Kidney epithelial cell (primary cell): ENCODE measurements at places on chromosomes 5 and 9.

GRCh38 chr9:95766906-95767305 is 108.6 kb upstream of the ERCC6L2 start:
- no peak for DNase-seq

DNA sequence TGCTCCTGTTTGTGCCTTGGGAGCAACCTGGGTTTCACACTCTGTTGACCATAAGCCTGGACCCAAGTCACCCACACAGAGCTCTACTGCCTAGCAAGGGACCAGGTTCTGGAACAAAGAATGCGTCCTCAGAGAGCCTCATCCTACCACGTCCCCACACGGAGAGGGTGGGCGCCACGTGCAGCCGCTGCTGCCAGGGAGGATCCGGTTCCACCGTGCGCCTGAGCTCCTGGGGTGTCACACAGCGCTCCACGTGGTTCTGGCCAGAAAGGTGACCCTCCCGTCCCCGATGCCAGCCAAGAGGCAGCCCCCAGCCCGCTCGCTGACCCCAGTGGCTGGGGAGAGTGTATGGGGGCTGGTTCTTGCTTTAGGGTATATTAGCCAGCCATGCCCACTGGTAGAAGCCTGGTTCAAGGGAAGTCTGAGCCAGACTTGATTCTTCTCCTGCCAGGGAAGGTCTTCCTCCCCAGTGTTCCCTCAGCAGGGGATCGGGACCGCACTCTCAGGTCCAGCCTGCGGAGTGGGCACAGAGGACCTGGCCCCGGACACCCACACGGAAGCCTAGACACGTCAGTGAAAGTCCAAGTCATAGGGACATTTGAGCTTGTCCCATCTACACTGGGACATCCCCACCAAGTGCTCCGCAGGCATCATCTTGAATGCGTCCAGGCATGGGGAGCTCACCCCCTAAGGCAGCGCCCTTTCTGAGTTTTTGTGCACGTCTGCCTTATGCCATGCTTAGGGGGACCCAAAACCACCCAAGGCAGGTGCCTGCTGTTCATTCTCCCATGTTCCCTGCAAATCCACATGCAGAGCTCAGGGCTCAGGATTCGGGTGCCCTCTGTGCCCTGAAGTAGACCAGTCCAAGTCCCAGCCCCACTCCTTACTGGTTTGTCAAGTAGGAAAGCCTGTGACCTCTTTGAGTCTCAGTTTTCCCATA is 2.4 kb downstream of the FCN1 start:
- no peak for DNase-seq

DNA sequence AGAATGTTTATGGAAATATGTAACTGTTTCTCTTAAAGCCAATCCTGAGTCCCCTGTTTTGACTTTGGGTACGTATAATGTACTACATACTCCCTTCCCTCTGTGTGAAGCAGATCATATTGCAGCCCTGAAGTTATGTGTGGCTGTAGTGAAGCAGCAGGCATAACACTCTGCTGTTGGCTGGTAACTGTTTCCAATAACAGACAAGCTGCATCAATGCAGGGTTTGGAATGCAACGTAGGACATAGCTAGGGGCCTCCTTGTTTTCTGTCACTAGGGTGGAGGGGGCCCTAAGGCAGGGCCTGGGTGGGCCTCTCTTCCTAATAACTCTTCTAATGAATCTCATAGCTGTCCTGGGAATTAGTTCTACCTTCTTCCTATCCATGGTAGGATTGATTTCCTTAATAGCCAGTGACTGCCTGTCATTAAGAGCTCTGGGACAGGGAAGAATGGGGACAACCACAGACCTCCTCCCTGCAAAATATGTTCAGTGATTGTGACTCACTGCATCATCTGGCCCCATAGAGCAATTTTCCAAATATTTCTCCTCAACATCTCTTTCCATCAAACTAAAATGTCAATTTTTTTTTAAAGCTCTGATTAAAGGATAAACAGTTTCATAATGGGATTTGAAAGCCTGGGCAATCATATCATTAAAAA is 129.6 kb upstream of the HMHB1 start:
- DNase-seq = no peak

- peak; percentile 76 for DNase-seq
Measured at GRCh38 chr5:96509721-96510350, 76.8 kb upstream of the PCSK1 start.

DNA sequence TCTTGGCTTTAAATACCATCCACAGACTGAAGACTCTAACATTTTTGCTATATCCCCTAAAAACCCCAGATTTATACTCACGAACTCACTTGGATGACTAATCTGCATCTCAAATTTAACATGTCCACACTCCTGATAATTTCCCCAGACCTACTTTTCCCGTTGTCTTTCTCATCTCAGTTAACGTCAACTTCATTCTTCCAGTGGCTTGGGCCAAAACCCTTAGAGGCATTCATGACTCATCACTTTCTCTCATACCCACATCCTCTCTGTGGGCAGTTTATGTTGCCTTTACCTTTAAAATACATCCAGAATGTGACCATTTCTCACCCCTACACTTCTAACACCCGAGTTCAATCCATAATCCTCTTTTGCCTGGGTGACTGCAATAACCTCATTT is 96.7 kb downstream of the EDIL3 start:
- DNase-seq = peak; percentile 66

- no peak for DNase-seq
Measured at GRCh38 chr5:73419117-73419464, 29.5 kb downstream of the FOXD1 start.

DNA sequence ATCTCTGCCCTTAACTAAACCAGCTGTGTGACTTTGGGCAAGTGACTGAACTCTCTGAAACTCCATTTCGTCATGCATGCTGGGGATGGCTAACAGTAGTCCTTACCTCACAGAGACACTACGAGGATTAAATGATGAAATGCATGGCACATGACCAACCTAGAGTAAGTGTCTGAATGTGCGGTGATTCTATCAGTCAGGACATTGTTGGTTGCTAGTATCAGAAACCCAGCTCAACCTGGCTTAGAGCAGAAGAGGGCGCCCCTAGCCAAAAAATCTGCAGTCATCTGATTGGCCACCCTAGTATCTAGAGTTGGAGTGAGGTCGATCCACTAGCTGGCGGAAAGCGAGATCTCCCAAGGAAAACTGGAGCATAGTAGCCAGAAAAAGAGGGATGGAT is 25.2 kb downstream of the NEURL1B start:
- DNase-seq = no peak

DNA sequence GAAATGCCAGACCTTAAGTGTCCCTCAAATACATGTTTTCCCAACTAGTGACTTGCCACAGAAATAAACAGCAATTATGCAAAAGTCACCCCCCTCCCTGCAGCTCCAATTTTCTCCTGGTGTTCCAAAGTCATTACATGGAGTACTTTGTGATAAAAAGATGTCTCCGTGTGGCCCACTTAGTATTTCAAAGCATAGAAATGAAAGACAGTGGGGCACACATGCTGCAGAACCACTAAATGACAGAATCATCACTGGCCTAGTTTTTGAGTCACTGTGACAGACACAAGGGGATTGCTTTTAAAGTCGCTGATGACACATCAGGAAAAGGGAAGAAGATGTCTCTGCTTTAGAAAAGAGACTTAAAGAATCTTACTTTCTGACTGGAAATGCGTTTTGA is 323.4 kb downstream of the PSAT1 start:
- DNase-seq = no peak

DNA sequence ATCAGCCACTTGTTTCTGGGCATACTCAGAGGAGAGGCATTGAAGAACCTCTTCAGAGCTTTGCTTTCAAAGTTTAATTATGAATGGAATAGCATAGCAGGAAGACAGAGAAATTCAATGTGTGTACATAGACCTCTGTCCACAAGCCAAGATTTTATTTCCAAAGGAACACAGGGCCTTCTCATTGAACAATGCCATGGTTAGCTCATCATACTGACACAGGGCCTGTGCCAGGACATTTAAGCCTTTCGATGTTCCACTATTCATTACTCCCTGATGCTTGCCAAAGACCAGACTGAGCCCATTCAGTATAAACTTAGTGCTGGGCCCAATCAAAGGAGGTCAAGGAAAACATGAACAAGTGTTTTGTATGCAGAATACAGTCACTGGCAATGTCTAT is 280.8 kb downstream of the FBXL17 start:
- DNase-seq = no peak

DNA sequence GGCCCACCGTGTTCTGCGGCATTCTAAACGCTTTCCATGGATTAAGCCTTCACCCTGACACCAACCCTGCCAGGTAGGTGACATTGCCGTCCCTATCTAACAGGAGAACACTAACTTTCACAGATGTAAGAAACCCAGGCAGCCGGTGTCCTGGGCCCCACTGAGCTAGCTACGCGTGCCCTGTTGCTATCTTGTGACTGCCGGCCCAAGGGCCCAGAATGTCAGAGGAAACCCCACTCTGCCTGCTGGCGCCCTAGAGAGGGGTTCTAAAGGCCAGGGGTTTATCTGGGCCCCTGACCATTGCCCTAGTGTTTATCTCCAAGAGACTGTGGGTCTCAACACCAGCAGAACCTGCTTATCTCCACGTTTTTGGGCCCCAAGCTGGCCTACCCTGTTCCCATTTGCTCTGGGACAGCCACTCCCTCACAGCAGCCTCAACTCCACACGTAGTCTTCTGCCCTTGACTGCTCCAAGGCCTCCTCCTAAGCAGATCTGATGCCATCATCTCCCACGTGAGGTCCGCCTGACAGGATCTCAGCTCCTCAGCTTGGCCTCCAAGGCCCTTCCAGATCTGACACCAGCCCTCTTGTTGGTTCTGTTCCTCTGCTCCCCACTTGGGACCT is 18.1 kb upstream of the ZBTB34 start:
- no peak for DNase-seq

DNA sequence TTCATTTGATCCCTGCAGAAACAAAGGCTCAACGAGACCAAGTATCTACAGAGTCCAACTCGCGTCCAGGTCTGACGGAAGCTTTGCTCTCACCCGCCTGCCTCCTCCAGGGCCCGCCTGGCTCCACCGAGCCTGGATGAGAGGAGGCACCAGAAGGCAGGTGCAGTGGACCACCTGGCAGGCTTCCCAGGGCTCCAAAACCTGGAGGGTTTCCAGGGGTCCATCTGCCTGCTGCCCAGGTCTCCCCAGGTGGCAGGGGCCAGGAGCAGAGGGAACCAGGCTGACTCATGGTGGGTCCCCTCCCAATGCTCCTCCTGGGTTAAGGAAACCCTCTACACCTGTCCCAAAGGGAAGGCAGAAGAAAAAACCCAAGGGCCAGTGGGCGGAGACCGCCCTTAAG is 59.5 kb downstream of the VAV2 start:
- no peak for DNase-seq

- no peak for DNase-seq
Measured at GRCh38 chr9:109497226-109498153, 617 bp downstream of the PTPN3 start.
